ENCODE measurements at places on chromosomes 1 and 21.

DNA sequence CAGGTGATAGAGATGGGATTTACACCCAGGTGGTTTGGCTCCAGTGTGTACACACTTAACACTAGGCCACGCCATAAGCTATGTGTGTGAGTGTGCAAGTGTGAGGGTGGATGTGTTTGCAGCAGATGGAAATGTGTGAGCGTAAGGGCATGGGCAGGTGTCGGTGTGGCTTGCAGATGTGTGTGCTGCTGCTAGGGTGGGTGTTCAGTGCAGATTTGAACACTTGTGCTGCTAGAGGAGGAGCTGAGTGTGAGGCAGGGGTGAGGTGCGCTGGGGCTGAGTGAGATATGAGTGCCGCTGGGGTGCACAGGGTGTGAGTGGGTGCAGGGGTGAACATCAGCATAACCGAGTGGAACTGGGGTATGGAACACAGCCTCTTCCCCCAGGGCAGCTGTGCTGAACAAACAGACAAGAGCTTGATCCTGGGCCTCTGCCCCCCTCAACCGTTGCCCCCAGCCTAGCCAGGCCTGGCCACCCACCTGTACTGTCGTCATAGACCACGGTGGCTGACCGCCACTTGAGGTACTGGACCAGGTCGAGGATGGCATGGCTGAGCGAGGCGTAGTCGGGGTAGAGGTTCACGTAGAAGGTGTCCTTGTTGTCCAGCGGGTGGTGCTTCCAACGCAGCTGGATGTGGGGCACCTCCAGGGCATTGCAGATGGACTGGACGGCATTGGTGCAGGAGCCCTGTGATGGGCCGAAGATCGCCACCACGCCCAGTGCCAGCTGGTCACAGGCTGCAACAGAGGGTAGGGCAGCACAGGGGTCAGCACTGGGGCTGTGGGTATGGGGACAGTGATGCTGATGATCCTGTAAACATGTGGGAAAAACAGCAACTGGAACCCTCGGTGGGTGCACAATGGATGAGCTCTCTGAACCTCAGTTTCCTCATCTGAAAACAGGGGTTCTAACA lies 153.9 kb downstream of the GRIK3 start:
- no peak for DNase-seq

DNA sequence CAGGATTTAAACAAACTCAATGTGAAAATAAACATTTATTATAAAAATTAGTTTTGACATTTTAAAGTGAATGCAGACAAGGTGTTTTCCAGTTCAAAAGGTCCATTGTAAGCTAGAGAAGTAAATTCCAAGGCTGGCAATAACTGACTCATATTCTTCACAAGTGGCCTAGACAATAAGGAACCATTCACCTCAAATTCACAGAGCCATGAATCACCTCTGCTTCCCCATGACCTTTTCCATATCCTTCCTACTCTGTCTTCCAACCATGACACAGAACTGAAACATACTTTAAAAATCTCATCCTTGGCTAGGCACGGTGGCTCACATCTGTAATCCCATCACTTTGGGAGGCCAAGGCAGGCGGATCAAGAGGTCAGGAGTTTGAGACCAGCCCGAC lies 24.8 kb downstream of the F11R start:
- no peak for DNase-seq

- no peak for DNase-seq
Observed at GRCh38 chr1:17719874-17720273, 35.3 kb upstream of the ACTL8 start.

DNA sequence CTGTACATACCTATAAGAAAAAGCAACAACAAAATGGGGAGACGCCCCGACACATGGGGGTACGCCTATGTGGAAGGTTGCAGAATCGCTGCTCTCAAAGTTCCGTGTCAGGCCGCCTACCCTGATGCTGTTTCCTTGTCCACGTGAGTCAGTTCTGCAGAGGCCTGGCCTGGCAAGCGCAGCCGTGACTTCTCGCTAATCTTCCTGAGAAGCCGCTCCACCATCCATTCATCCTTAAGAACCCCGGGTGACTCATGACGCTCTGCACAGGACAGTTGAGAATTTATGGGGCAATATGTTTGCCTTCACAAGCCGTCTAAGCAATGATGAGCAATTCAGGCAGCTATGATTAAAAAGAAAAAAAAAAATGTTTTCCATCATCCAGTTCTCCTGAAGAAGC lies 122.3 kb upstream of the TMPRSS2 start:
- no peak for DNase-seq

- DNase-seq, result no peak
Observed at GRCh38 chr1:187300081-187300480, 471.3 kb downstream of the PLA2G4A start.

GRCh38 chr1:112522621-112523020 lies 13.9 kb downstream of the WNT2B start:
- no peak for DNase-seq

- no peak for DNase-seq
Observed at GRCh38 chr1:204384636-204385352, 25.1 kb upstream of the PLEKHA6 start.

DNA sequence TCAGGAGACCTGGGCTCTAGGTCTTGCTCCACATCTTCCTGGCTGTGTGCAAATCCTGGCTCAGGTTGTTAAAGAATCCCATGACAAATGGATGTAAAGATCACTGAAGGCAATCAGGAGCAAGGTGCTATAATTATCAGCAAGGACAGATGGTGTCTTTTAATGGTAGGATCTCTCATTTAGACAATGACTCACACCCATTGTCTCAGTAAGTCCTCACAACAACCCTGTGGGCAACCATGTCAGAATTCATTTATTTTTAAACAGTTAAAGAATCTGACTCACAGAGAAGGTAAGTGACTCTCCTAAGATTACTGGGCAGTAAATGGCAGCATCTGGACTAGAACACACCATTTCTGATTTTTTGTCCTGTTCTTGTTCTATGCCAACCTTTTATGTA lies 32.8 kb downstream of the RNASEL start:
- DNase-seq, result no peak

DNA sequence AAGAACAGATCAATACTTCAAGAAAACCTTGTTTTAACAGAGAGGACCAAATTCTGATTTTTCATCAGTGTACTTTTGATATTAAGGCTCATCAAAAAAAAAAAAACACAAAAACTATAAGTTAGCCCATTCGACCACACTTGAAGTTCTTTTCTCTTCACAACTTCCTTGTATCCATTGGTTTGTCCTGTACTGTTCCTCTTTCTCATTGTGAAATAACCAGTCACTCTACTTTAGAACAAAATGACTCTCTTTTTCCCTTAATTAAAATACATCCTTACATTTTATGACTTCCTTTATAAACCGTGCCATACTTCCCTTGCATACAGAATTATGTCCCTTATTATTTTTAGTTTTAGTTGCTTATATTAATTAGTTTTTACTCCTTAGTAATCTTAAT lies 8.4 kb downstream of the QSOX1 start:
- no peak for DNase-seq

GRCh38 chr1:234206651-234207284 lies 166.5 kb upstream of the COA6 start:
- DNase-seq, result no peak

DNA sequence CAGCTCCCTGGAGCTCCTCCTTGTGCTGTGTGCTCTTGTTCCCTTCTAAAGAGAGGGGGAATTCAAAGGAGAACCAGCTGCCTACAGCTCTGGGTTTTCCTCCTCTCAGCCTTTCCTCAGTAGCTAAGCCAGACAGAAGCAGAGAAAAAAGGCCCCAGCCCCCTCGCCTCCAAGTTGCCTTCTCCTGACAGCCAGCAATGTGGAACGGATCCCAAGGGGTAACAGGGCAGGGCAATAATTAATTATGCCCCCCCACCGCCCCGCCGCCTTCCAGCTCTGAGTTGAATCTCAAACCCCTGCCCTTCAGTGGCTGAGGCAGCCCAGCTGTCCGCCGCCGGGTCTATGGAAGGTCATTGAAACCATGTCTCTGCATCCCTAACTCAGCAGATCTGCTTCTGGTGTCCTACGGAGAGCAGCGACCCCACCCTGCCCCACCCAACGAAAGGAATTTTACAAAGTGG lies 69.0 kb upstream of the GOLT1A start:
- no peak for DNase-seq

DNA sequence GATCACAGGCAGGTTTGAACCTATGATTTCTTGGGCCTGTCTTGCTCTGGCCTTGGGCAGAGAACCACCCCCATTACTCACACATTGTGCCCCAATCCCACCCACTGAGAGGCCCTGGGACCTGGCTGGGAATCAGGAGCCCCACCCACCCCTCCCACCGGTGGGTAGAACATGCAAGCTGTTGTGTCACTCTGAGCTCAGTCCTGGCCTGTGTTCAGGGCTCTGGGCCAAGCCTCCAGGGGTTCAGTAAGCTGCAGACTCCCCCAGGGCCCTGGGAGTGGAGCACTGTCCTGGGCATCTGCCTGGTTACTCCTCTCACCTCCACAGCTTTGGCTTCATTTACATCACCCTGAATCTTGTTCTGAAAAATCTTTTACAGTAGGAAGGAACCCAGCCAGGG lies 270.5 kb downstream of the RRAGC start:
- DNase-seq, result no peak

DNA sequence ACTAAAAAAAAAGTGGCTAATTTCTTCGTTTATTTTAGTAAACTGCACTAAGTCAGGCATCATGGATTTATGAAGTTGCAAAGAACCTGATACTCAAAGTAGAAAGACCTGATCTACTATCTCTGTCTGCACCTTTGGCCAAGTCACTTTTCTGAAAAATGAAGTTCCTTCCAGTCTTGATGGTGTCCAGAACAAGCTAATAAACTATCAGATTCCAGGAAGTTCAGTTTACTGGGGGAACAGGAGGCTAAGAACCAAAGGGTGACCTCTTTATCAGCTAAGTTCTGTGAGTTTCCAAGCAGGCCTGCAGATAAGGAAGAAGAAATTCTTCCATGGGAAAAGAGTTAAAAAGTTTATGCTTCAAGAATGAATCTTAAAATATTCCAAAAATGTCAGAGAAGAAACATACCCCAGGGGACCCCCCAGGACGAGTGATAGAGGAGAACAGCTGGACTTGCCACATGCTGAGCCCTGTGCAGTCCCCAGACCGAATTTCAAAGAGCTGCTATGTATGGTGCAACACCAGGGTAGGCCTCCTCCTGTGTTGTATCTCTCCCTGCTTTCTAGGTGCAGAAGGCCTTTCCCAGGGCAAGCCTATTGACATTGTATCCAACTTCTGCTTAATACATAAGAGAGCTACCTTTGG lies 72.8 kb upstream of the FGGY start:
- no peak for DNase-seq

- DNase-seq, result peak; percentile 63
Observed at GRCh38 chr1:108592030-108592759, 32.3 kb downstream of the EEIG2 start.

- no peak for DNase-seq
Observed at GRCh38 chr21:17539323-17539722, 26.5 kb downstream of the CXADR start.

- DNase-seq, result no peak
Observed at GRCh38 chr21:34793471-34793870, 124.7 kb downstream of the CLIC6 start.

GRCh38 chr1:82318265-82318664 lies 517.5 kb downstream of the ADGRL2 start:
- DNase-seq, result no peak

DNA sequence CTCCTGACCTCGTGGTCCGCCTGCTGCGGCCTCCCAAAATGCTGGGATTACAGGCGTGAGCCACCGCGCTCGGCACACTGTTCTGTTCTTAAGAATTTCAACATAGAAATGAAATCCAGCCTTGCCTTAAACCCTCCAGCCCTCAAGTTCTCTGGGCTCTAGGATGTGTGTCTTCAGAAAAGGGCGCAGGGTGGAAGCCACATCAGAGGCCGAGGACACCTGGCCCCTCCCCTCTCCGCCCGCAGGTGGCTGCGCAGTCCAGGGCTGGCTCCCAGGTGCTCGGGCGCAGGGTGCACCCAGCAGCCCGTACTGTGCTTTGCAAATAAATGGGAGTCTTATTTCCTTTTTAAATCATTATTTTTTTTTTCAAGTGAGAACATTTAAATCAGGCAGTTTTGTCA lies 2.0 kb upstream of the C1orf174 start:
- no peak for DNase-seq

Data from activated CD4-positive, alpha-beta T cell treated with anti-CD3 and anti-CD28 coated beads, Interleukin-2, amount 50 U/mL, for 16 hours (primary cell).